ENCODE measurements at places on chromosomes 6 and 20. TPM values are rescaled to one million over a fixed set of nuclear protein-coding genes. Genes with fewer than 3 reads are reported as not detected.

GRCh38 chr6:160077526-160077925 lies 44.1 kb upstream of the SLC22A1 start:
- H3K27ac ChIP-seq: no peak overlapping the region
- H3K4me3 ChIP-seq: no peak overlapping the region
- no peak for DNase-seq
- H3K36me3 ChIP-seq: peaks cover 4% of the 10 kb centered on the region
- H3K27me3 ChIP-seq: no peaks in the 10 kb centered on the region

DNA sequence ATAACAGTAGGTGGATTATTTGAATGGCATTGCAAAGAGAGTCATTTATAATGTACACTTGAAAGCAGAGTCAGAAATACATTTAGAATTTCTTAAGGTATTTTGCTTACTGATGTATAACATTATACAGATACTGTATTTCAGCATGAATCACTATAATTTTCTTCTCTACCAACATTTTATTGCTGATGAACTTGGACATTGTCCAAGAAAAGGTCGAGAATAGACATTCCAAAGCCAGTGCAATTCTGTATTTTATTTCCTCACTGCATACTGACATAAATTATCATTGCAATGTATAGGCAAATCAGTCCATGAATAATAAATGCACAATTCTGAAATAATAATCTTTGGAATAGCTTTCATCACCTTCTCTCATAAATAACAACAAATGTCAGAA lies 1420.0 kb upstream of the EYS start:
- no peaks in the 10 kb centered on the region for H3K4me1 ChIP-seq
- no peak overlapping the region for H3K27ac ChIP-seq
- no peak for DNase-seq
- no peaks in the 10 kb centered on the region for H3K27me3 ChIP-seq

- no peaks in the 10 kb centered on the region for H3K4me1 ChIP-seq
- H3K27me3 ChIP-seq: no peaks in the 10 kb centered on the region
Measured at GRCh38 chr6:84515067-84515466, 249.3 kb downstream of the TBX18 start.

DNA sequence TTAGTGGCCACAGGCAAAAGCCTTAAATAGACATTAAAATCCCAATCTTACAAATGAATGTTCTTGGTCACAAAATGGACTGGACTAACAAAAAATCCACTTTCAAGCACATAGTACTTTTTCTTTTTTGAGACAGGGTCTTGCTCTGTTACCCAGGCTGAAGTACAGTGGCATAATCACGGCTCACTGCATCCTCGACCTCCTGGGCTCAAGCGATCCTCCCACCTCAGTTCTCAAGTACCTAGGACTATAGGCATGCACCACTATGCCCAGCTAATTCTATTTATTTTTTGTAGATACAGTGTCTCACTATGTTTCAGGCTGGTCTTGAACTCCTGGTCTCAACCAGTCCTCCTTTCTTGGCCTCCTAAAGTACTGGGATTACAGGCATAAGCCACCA lies 59.4 kb downstream of the MAP3K5 start:
- no peak overlapping the region for H3K4me3 ChIP-seq
- peaks cover 21% of the 10 kb centered on the region for H3K4me1 ChIP-seq
- DNase-seq: no peak
- H3K27ac ChIP-seq: no peak overlapping the region
- no peaks in the 10 kb centered on the region for H3K36me3 ChIP-seq

DNA sequence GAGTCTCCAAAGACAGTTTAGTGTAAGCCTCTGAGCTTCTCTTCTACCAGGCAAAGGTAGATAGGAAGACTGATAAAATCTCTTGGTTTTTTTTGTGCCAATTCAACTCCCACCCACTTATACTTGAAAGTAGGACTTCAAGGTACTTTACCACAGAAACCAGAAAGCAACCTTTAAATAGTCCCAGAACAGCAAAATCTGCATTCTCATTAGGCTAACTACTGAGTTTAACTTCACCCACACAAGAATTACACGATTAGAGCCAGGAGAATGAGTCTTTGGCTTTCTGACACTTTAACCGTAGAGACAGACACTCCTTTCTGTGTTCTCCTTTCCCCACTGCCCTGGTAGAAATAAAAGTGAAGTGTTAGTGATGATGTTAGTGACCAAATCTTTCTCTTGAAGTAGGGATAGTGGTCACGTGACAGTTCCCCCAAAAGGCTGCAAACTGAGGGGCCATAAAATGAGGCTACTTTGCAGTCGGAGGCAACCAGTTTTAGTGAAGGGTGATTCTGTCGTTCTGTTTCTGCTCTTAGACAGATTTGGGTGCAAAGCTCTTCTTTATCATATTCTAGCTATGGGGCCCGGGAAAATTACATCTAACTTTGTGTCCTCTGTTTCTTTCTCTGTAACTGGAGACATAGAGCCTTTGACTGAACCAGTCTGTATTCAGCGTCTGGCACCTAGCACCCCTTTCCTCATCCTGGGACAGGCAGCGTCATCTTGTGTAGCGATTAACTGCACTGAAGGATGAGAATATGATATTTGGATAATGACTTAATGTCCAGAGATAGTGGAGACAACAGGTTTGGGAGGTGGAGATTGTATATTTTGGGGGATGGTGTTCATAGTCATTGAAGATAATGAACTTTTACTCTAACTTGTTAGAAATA lies 206.4 kb upstream of the CITED2 start:
- H3K36me3 ChIP-seq: no peaks in the 10 kb centered on the region
- no peak for DNase-seq
- H3K4me3 ChIP-seq: no peak overlapping the region
- H3K4me1 ChIP-seq: no peaks in the 10 kb centered on the region

DNA sequence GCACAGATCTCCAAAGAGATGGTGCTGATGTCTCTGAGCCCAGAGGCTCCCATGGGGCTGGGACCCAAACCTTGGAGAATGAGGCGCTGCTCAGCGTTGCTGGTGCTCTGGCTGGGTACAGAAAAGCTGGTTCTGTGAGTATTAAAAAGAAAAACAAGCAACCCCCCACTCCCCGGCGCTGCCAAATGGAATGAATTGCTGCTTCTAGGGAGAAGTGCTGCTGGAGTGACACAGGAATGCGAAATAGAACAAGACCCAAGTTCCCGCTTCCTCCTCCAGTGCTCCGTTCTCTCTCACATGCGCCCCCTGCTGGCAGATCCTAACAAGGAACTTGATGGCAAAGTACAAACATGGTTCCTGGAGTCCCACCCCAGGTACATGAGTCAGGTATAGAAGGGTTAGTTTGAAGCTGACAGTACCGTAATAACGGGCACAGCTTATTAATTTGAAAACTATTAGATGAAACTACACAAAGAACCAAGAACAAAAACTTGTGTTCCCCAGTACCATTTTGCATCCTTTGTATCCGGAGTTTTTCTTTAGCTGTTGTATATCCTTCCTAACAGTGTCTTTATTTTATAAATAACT lies 2.1 kb upstream of the DDX27 start:
- peaks cover 9% of the 10 kb centered on the region for H3K36me3 ChIP-seq
- H3K27me3 ChIP-seq: no peaks in the 10 kb centered on the region
- peak; percentile 93 for DNase-seq
- H3K27ac ChIP-seq: no peak overlapping the region

CITED2 gene
- total RNA-seq: 142 TPM

- no peaks in the 10 kb centered on the region for H3K4me1 ChIP-seq
- no peaks in the 10 kb centered on the region for H3K27me3 ChIP-seq
- no peak overlapping the region for H3K27ac ChIP-seq
- no peak for DNase-seq
Measured at GRCh38 chr6:142339968-142340658, 38.3 kb downstream of the ADGRG6 start.

DNA sequence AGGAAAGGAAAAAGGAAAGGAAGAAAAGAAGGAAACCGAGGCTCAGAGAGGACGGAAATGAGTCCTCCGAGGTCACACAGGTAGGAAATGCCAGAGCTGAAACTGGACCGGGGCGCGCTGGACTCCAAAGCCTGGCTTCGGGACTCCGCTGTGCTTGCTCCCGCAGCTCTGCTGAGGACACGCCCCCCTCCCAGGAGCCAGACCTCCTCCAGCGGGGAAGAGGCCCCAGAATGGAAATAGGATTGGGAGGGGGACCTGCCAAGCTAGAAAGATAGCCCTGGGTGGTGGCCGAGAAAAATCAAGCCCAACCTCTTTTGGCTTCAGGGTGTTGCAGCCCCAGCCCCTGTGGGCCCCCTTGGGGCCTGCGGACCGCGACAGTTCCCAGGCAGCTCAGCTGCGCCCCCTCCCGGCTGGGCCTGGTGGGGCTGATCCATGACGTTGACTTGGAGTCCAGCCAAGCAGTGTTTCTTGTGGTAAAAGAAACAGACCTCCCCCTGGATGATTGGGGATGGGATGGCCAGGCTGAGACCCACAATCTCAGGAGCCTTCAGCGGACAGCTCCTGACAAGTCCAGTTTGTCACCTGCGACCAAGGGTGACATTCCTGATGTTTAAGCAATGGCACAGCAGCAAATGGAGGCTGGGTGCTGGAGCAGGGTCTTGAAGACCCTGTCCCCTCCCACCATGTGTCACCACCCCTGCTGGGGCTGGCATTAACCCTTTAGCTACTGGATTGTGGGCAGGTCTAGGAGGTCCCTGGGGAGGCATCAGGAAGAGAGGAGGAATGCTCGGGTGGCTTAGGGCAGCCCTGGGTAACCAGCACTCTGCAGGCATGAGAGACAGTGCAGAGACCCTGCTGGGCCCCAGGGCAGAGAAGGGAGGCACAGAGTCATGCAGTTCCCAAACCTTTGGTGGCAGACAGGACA lies 55.4 kb downstream of the RIPOR3 start:
- no peak overlapping the region for H3K27ac ChIP-seq
- peak; percentile 51 for DNase-seq
- peaks cover 7% of the 10 kb centered on the region for H3K4me1 ChIP-seq
- H3K27me3 ChIP-seq: no peaks in the 10 kb centered on the region

DNA sequence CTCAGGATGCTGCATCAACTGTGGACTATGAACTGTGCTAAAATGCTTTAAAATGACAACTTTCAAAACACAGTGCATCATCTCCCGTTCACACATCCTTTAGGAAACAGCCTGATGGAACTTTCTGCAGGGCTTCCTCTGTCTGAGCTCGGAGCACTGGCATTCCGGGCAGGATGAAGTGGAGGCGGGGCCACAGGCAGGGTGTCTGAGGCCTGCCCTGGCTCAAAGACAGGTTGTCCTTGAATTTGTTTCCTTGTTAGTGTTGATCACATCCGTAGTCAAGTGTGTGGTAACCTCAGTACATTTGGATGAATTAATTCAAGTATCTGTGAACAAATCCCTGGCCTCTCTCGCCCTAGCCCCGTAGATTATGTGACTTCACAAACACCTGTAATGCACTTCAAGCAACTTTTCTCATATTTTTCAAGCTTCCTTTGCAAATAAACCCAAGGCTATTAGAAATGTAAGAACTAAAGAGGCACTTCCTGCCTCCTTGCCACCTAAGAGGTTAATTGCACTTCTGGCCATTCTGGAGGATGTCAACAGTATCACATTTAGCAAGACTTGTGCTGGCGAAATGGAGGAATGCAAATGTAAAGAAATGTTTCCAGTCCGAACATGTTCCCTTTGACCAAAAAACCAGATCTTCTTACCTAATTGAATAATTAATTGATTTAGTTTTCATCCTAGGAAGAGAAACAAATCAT lies 3.1 kb downstream of the CD93 start:
- H3K27me3 ChIP-seq: no peaks in the 10 kb centered on the region
- no peak for DNase-seq
- peak overlapping the region; percentile 57 for H3K4me3 ChIP-seq
- no peaks in the 10 kb centered on the region for H3K36me3 ChIP-seq

BTNL2 gene
- total RNA-seq: not detected

GRCh38 chr6:156413154-156413553 lies 364.0 kb upstream of the ARID1B start:
- H3K36me3 ChIP-seq: no peaks in the 10 kb centered on the region
- no peaks in the 10 kb centered on the region for H3K27me3 ChIP-seq
- H3K27ac ChIP-seq: no peak overlapping the region
- DNase-seq: no peak

DNA sequence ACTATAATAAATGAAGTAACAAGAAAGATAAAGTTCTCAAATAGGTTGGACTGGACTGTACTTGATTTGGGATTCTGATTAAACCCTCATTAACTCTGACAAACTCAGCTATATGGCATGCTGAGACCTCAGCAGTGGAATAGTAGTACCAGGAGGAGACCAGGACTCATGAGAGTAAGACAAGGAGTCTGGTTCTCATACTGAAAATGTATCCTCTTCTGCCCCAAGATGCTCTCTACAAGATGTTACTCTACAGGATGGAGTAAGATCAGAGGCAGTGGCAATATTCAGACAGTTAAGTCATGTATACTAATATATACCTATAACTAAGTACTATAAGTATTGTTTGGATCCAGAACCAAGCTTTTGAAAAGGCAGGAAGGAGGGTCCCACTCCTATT lies 31.9 kb upstream of the SYNCRIP start:
- H3K27ac ChIP-seq: no peak overlapping the region
- H3K4me3 ChIP-seq: no peak overlapping the region
- DNase-seq: no peak
- peaks cover 9% of the 10 kb centered on the region for H3K4me1 ChIP-seq
- peaks cover 32% of the 10 kb centered on the region for H3K36me3 ChIP-seq

- no peak overlapping the region for H3K4me3 ChIP-seq
- no peaks in the 10 kb centered on the region for H3K36me3 ChIP-seq
- H3K27me3 ChIP-seq: no peaks in the 10 kb centered on the region
- no peaks in the 10 kb centered on the region for H3K4me1 ChIP-seq
- no peak for DNase-seq
- H3K27ac ChIP-seq: no peak overlapping the region
Measured at GRCh38 chr6:88775866-88776571, 187.4 kb downstream of the RNGTT start.

DNA sequence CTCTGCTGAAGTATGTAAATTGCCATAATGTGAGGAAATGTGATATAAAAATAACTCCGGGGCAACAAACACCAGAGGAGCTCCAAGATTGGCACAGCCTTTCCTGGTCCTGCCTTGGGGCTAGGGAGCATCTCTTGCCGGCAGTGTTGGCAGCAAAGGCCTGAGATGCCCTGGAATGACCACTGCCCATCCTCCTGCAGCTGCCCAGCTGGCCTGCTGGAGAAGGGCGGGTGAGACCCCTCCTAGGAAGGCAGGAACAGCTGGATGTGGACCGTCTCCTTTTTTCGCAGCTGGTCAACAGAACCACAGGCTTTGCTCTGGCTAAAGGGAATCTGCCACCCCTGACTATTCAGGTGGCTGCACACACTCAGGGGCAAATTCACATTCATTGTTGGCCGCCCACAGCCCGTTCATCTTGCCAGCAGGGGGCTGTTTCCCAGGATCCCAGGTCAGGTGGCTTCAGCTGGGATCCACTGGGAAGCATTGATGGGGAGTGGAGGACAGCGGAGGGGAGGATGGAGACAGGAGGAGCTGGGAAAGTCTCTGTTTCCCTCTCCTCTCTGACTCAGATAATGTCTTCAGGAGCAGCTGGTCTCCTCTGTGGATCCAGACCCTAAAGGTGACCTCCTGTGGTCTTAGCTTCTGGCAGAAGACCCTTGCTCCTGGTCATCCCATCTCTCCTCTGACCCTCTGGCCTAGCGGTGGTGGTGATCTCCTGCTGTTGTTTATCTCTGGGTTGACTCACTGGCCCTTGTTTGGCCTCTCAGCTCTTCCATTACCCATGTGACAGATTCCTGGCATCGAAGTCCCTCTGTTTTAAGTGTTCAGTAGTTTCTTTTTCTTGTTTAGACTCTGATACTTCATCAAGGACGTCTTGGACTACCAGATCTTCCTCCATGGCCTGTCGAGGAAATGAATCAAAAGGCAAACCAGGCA lies 336.7 kb downstream of the DHX35 start:
- no peaks in the 10 kb centered on the region for H3K27me3 ChIP-seq
- no peaks in the 10 kb centered on the region for H3K36me3 ChIP-seq
- no peaks in the 10 kb centered on the region for H3K4me1 ChIP-seq
- no peak overlapping the region for H3K27ac ChIP-seq

PTGIS gene
- 32.9 TPM for total RNA-seq

- H3K27ac ChIP-seq: no peak overlapping the region
- no peak overlapping the region for H3K4me3 ChIP-seq
- no peak for DNase-seq
- H3K27me3 ChIP-seq: no peaks in the 10 kb centered on the region
- no peaks in the 10 kb centered on the region for H3K4me1 ChIP-seq
Measured at GRCh38 chr20:35011589-35012226, 56.0 kb downstream of the MYH7B start.

AIF1 gene
- 96.4 TPM for total RNA-seq

Data from left lung (tissue), 14 donors.